ENCODE measurements at places on chromosomes 11 and 22. TPM values are rescaled to one million over a fixed set of nuclear protein-coding genes. Genes with fewer than 3 reads are reported as not detected.

- H3K27ac ChIP-seq, result no peak overlapping the region
- no peaks in the 10 kb centered on the region for H3K36me3 ChIP-seq
- no peaks in the 10 kb centered on the region for H3K4me1 ChIP-seq
- H3K27me3 ChIP-seq, result no peaks in the 10 kb centered on the region
- DNase-seq, result no peak
- no peak overlapping the region for H3K4me3 ChIP-seq
Observed at GRCh38 chr11:5118893-5119292, 19.3 kb downstream of the OR52A5 start.

- H3K4me3 ChIP-seq, result no peak overlapping the region
- H3K4me1 ChIP-seq, result peaks cover 4% of the 10 kb centered on the region
- no peaks in the 10 kb centered on the region for H3K36me3 ChIP-seq
- no peaks in the 10 kb centered on the region for H3K27me3 ChIP-seq
- H3K27ac ChIP-seq, result no peak overlapping the region
Observed at GRCh38 chr11:69204941-69205742, 49.4 kb downstream of the SMIM38 start.

Gene VWCE
- total RNA-seq, result 1.4 TPM

Gene F2
- 0.20 TPM for total RNA-seq

GRCh38 chr11:78420255-78420764 lies 2.7 kb upstream of the GAB2 start:
- H3K27ac ChIP-seq, result no peak overlapping the region
- peaks cover 24% of the 10 kb centered on the region for H3K4me1 ChIP-seq
- H3K36me3 ChIP-seq, result no peaks in the 10 kb centered on the region
- no peak overlapping the region for H3K4me3 ChIP-seq

Gene NPAS4
- total RNA-seq, result not detected

GRCh38 chr22:32082331-32082730 lies 39.3 kb downstream of the SLC5A1 start:
- H3K27ac ChIP-seq, result no peak overlapping the region
- H3K27me3 ChIP-seq, result peaks cover 13% of the 10 kb centered on the region
- no peak for DNase-seq
- H3K4me3 ChIP-seq, result no peak overlapping the region
- H3K4me1 ChIP-seq, result peaks cover 11% of the 10 kb centered on the region

DNA sequence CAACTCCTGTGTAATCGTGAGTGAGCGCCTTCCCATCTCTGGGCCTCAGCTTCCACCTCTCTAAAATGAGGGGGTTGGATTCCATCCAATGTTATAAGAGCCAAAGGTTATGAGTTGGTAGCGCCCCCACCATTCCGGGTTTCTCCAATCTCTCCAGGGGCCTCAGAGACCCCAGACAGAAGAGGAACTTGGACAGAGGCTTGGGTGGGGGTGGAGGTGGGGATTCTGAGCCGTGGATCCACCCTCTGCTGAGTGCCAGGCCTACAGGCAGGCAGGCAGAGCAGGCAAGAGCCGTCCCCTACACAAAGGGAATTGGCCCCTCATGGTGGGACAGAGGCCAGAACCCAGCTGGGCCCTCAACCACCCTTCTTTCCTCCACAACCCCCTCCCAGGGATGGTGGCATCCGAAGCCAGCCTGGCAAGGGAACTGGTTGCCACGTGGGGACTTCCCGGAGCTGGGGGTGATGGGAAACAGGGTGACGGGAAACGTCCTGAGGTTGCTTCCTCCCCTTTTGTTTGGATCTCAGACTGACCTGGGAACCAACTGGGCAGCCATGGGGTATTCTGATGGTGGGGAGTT lies 31.8 kb downstream of the TXN2 start:
- no peak overlapping the region for H3K4me3 ChIP-seq
- no peaks in the 10 kb centered on the region for H3K36me3 ChIP-seq
- DNase-seq, result no peak
- H3K27me3 ChIP-seq, result no peaks in the 10 kb centered on the region
- no peak overlapping the region for H3K27ac ChIP-seq

- peaks cover 31% of the 10 kb centered on the region for H3K4me1 ChIP-seq
- peak overlapping the region; percentile 8 for H3K4me3 ChIP-seq
- no peaks in the 10 kb centered on the region for H3K36me3 ChIP-seq
Observed at GRCh38 chr11:69115586-69116560, 39.9 kb upstream of the SMIM38 start.

Gene SLC25A1
- 79.9 TPM for total RNA-seq

DNA sequence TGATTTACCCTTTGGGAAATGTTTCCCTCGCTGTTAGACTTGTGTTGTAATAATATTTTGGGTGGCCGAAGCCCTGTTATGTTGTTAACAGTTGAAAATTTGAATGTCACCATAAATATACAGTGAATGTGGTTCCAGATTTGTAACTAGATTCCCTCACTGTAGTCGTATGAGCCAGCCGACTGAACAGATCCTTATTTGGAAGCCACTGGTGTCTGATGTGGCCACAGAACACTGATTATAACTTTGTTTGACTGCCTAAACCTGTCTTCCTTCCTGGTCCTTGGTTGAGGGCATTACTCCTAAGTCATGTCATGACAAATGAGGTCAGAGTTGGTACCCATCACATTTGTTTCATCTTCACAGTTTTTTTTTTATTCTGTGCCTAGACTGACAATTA lies 45.4 kb downstream of the YAP1 start:
- H3K4me3 ChIP-seq, result no peak overlapping the region
- no peaks in the 10 kb centered on the region for H3K27me3 ChIP-seq

- no peak for DNase-seq
- no peaks in the 10 kb centered on the region for H3K4me1 ChIP-seq
- H3K27ac ChIP-seq, result no peak overlapping the region
Observed at GRCh38 chr11:108541531-108541930, 43.3 kb upstream of the POGLUT3 start.

- H3K4me3 ChIP-seq, result no peak overlapping the region
- H3K27ac ChIP-seq, result no peak overlapping the region
- no peaks in the 10 kb centered on the region for H3K27me3 ChIP-seq
- peaks cover 24% of the 10 kb centered on the region for H3K4me1 ChIP-seq
Observed at GRCh38 chr11:86811637-86812321, 11.4 kb downstream of the PRSS23 start.

DNA sequence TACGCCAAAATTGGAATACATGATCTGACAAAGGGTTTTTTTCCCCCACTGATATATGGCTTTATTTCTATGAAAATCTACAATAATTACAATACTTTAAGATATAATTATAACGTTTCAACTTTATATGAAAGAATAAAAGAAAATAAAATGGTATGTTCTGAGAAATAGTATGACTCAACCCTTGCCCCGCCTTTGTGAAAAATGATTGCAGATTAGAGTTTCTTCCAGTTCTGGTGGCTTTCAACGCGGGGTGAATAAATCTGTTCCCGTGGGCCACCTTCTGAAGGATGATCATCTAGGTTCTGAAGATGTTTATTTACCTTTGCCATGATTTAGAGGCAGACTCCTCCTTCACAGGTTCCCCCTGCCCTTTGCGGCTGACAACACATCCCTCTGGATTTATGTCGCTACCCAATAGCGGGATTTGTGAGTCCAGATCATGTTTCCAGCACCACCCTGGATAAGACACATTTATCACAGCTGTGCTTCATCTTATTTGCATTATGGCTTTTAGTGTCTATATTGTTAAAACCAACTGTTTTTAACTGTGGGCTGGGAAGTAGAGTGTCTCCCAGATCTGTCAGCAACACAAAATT lies 607.0 kb upstream of the KIRREL3 start:
- no peak overlapping the region for H3K4me3 ChIP-seq
- no peak overlapping the region for H3K27ac ChIP-seq
- H3K36me3 ChIP-seq, result no peaks in the 10 kb centered on the region
- DNase-seq, result no peak

- H3K27ac ChIP-seq, result no peak overlapping the region
- no peak for DNase-seq
- peaks cover 52% of the 10 kb centered on the region for H3K27me3 ChIP-seq
Observed at GRCh38 chr11:2519517-2519861, 74.7 kb downstream of the KCNQ1 start.

- H3K4me1 ChIP-seq, result peaks cover 19% of the 10 kb centered on the region
- no peak for DNase-seq
- H3K27me3 ChIP-seq, result no peaks in the 10 kb centered on the region
- no peak overlapping the region for H3K27ac ChIP-seq
Observed at GRCh38 chr11:120385655-120386054, 49.4 kb downstream of the ARHGEF12 start.

- DNase-seq, result no peak
- H3K4me3 ChIP-seq, result no peak overlapping the region
- H3K36me3 ChIP-seq, result no peaks in the 10 kb centered on the region
- no peaks in the 10 kb centered on the region for H3K4me1 ChIP-seq
Observed at GRCh38 chr11:94272738-94273313, 31.6 kb upstream of the IZUMO1R start.

GRCh38 chr22:49726022-49726681 lies 101.5 kb downstream of the BRD1 start:
- H3K4me3 ChIP-seq, result no peak overlapping the region
- DNase-seq, result no peak
- H3K4me1 ChIP-seq, result no peaks in the 10 kb centered on the region
- H3K27ac ChIP-seq, result no peak overlapping the region

- no peaks in the 10 kb centered on the region for H3K36me3 ChIP-seq
- H3K4me1 ChIP-seq, result no peaks in the 10 kb centered on the region
- no peak for DNase-seq
Observed at GRCh38 chr11:25981998-25982397, 349.9 kb upstream of the ANO3 start.

Gene TBX10
- total RNA-seq, result not detected

Gene YAP1
- total RNA-seq, result 111 TPM

Gene PHOX2A
- not detected for total RNA-seq

Gene OR51B4
- total RNA-seq, result not detected
